Stimulated activated naive CD4-positive, alpha-beta T cell (primary cell): ENCODE measurements at places on chromosomes 4 and X.
A peak's percentile ranks its signal among the peaks of the same experiment; 100 is the strongest.

- no peak for DNase-seq
Observed at GRCh38 chr4:139300431-139301112, 733 bp upstream of the NAA15 start.

DNA sequence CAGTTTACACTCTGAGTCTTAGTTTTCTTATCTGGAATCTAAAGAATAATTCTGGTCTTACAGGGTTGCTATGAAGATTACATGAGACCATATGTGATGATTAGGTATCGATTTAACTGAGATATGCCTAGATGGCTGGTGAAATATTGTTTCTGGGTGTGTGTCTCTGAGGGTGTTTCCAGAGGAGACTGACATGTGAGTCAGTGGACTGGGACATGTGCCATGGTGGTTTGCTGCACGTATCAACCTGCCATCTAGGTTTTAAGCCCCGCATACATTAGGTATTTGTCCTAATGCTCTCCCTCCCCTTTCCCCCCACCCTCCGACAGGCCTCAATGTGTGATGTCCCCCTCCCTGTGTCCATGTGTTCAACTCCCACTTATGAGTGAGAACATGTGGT is 186.0 kb upstream of the CXorf66 start:
- no peak for DNase-seq

GRCh38 chrX:15702488-15703371 is 35.3 kb upstream of the CA5B start:
- DNase-seq = no peak

DNA sequence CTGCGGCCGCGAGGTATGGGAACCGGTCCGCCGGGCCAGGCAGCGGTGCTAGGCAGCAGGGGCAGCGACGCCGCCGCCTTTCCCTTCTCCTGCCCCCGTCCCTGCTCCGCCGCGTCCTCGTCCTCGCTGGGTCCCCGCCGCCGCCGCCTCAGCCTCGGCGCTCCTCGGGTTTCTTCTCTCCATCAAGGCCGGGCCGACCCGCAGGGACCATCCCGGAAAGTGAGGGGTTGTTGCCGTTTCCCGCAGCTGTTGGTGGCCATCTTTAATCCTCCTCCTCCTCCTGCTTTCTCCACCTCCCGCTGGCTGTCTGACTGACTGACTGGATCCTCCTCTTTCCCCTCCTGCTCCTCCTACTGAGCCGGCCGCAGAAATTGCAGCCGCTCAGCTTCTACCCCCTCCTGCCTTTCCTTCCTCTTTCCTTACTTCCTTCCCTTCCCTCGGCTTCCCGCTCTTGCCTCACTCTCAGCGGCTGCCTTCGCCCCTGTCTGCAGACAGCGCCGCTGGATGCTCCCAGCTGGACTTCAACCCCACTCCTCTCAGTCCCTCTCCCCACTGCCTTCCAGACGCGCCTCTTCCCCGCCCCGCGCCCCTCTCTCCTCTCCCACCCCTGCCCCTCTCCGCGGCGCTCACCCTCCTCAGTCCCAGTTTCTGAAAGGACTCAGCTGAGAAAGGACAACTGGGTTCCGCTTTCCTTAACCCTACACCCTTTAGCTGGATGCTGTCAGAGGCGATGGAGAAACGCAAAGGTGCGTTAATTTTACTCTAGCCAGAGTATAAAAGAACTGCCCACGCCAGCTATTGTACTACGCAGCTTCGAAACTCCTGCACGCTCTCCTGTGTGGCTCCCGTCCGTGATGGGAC is at the start of gene WDFY3:
Gene WDFY3 (minus strand): TSS at position 309 of the 861 bp plus-strand sequence. CDS start 106,099 bp downstream, outside the sequence.
- no peak for DNase-seq

GRCh38 chr4:4763822-4764557 is 95.5 kb upstream of the MSX1 start:
- DNase-seq = no peak

DNA sequence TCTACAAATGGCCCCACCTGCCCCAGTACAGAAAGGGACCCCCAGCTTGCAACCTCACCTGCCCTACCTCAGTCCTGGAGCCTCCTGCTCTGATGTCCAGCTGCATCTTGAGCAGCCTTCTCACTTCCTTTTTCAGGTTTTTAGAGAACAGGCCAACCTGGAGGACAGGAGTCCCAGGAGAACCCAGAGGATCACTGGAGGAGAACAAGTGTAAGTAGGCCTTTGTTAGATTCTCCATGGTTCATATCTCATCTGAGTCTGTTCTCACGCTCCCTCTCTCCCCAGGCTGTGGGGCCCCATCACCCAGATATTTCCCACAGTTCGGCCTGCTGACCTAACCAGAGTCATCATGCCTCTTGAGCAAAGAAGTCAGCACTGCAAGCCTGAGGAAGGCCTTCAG is 3.6 kb downstream of the MAGEA11 start:
- DNase-seq = no peak

DNA sequence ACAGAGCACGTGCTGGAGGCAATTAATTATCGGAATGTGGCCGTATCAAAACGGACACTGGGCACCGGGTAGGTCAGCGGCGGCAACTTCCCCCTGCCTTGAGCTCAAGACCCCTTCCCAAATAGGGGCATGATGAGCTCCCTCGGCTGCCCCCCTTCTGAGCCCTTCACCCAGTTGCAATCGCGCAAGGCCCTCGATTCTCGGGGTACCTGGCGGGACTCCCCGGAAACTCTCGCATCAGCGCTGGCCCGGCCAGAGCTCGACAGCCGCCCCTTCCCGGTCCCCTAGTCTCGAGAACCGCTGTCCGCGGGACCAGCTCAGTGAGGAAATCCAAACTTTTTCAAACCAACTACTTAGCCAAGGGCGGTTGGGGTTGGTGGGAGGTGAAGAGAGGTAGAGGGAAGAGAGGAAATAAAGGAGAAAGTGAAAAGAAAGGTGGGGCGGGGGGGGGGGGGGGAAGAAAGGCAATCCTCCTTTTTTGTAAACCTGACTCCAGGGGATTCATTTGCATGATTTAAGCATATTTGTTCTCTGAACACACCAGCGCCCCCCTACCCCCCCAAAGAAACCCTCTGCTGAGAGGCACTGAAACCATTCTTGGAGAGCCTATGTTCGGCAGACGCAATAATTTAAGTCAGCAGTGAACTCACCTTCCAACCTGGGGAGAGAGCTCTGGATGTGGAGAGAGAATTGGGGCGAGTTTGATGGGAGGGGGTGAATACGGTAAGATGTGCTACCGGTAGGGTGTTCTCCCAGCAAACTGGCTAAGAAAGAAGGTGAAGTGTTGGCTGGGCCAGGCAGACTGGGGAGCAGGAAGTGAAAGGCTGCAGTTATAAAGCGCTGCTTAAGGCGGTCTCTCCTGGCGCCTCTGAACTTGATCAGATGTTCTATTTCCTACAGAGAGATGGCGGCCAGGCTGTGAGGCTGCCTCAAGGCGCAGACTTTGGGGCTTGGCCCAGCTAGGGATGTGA is 2.0 kb upstream of the ZIC3 start:
- DNase-seq = no peak

GRCh38 chr4:26175006-26175786 is 145.6 kb upstream of the RBPJ start:
- DNase-seq = no peak

DNA sequence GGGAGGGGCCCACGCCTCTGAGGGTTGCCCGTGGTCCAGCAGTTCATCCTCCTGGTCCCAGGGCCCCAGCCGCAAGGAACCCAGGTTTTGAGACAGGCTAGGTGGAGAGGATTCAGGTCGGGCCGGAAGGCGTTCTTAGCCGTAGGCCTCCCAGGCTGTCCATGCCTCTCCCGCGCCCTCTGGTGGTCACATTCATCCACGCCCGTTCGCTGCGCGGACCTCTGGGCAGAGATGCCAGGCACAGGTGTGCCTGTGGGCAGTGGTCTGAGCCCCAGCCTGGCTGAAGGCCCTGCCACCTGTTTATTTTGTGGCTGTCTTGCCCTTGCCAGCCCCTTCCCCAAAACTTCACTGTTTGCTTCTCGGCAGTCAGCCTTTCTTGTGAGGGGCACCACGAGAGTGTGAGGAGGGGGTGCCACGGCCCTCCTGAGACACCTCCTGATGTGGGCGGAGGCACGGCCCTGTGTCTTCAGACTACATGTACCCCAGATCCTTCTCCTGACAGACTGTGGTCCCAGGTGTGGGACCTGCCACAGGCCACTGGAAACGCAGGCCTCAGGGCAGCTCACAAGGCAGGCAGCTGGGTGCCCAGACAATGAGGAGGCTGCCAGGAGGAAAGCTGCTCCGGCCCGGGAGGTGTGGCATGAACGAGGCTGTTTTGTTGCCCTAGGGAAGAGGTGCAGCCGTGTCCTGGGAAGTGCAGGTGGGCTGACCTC is 5.0 kb downstream of the UVSSA start:
- peak; percentile 87 for DNase-seq

DNA sequence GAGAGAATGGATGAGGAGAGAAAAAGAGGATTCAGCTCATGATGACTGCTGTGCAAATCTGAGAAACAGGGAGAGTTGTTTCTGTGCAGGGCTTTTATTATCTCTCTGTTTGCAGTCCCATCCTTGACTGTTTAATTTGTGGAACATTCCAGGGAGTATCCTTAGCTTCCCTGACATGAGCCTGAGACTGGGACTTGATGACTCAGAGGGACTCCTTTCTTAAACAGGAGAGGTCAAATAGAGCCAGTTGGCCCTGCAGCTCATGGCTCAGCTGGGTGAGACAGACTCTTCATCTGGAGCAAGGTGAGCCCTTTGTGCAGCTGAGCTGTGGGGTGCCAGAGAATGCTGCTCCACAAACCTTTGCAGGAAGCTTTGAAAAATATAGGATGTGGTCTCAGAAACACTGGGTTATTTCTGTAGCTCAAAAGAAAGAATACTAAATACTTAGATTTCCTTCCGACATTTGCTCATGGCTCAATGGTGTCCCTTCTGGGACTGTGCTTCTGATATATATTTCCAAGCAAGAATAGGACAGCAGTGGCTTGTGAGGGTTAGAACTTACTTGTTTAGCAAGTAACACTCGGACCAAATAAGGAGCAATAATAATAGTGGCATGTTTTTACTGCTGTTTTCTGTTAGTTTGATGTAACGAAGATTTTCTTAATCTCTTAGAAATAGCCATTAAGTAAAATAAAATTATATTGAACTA is 14.5 kb downstream of the ARHGAP24 start:
- DNase-seq = no peak

GRCh38 chr4:89894649-89895550 is at the start of gene MMRN1:
Gene MMRN1 (plus strand): TSS chr4:89894854. CDS start chr4:89894972, 118 bp downstream.
- no peak for DNase-seq

- no peak for DNase-seq
Observed at GRCh38 chr4:155497306-155497705, 120.5 kb upstream of the MAP9 start.

DNA sequence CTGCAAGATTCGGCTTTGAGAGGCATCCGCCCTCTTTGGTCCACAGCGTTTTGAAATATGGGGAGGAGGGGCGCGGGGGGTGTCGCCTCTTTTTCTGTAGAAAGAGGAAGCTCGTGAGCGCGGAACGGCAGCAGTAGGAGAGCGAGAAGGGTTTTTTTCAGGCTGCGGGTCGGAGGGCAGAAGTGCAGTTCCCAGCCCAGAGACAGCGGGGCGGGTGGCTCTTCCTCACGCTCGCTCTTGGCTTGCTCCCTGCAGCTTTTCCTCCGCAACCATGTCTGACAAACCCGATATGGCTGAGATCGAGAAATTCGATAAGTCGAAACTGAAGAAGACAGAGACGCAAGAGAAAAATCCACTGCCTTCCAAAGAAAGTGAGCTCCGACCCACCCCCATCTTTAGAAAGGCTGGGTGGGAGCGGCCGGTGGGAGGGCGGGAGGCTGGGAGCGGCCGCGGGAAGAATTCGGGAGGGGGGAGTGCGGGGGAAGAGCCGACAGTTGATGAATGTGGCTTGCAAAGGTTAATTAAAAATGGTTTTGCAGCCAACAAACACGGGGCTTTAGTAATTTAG is 1.2 kb downstream of the TMSB4X start:
- no peak for DNase-seq

DNA sequence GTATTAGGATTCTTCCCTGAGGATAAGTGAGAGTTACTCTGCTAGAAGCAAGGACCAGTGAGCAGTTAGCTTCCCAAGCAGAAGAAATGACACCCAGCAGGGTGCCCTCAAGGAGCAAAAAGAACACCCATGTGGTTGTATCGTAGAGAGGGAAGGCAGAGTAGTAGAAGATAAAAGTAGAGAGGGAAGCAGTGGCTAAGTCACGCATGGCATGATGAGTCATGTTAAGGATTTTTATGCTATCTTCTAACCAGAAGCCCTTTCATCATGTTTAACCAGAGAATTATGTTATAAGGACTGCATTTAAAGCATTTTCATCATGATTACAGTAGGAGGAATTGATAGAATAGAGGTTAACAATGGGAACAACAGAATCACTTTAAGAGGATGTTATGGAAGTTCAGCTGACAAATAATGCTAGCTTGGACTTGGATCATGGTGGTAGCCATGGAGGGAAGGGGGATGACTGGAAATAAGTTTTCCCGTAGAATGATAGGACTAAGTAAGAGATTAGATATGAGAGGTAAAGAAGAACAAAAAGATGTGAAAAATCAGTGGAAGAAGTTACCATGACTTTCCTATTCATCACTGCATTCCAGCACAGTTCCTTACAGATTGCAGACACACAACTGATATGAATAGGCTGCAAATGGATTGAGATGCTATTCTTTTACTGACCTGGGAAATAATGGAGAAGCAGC is 383.5 kb upstream of the INTU start:
- DNase-seq = no peak

DNA sequence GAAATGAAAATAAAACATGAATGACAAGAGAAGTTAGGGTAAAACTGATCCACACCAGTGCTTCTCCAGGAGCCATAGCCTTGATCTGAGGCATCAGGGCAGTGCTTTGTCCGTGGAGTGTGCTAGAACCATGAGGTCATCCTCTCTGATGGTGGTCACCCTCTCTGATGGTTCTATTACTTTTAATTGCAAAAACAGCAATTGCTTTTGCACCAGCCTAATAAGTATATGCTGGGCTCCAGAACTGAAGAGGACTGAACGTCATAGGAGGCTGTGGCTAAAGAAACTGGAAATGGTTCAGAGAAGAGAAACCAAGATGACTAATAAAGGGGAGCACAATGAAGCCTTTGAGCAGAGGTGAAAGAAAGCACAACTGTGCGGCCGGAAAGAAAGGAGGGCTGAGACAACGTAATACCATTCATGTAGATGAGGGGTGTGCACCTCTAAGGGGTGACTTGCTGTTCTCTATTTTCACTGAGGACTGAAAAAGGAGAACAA is 17.0 kb upstream of the TMEM154 start:
- no peak for DNase-seq

GRCh38 chr4:93649828-93650227 is 178.7 kb upstream of the ATOH1 start:
- no peak for DNase-seq

GRCh38 chr4:99856166-99856565 is 38.1 kb downstream of the LAMTOR3 start:
- DNase-seq = no peak

DNA sequence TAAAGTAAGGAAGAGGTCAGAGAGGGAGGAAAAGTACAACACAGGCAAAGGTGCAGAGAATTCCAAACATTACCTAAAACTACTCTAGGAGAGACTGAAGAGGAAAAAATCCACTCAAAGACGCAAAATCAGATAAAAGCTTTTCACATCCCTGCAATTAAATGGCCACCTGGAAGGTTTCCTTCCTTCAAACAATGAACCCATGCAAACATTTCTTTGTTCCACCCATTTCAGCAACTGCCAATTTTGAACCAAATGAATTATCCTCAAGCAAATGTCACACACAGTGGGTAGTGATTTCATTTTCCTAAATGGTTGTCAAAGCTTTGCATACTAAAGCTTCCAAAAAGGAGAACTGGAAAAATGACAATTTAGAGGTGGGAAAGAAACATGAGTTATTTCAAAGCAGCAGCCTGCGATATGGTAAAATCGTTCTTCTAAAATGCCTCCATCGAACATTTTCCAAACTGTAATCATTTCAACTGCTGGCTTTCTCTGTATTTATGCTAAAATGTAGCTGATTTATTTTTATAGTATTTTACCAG is 45.0 kb downstream of the APBB2 start:
- no peak for DNase-seq

GRCh38 chrX:55907968-55908607 is 190.5 kb downstream of the RRAGB start:
- DNase-seq = no peak

- DNase-seq = no peak
Observed at GRCh38 chr4:99723612-99724011, 66.0 kb upstream of the C4orf54 start.
